ENCODE measurements at places on chromosomes 7 and 10.

GRCh38 chr10:97711640-97712572, 1.6 kb upstream of the MARVELD1 start:
- peaks cover 7% of the 10 kb centered on the region for H3K27me3 ChIP-seq
- H3K4me3 ChIP-seq: peak overlapping the region; percentile 72
- H3K4me1 ChIP-seq: peaks cover 12% of the 10 kb centered on the region
- peaks cover 4% of the 10 kb centered on the region for H3K36me3 ChIP-seq
- DNase-seq: no peak

GRCh38 chr7:113207931-113208330, 89.6 kb upstream of the SMIM30 start:
- no peak overlapping the region for H3K27ac ChIP-seq
- DNase-seq: no peak
- H3K4me3 ChIP-seq: no peak overlapping the region
- no peaks in the 10 kb centered on the region for H3K27me3 ChIP-seq

DNA sequence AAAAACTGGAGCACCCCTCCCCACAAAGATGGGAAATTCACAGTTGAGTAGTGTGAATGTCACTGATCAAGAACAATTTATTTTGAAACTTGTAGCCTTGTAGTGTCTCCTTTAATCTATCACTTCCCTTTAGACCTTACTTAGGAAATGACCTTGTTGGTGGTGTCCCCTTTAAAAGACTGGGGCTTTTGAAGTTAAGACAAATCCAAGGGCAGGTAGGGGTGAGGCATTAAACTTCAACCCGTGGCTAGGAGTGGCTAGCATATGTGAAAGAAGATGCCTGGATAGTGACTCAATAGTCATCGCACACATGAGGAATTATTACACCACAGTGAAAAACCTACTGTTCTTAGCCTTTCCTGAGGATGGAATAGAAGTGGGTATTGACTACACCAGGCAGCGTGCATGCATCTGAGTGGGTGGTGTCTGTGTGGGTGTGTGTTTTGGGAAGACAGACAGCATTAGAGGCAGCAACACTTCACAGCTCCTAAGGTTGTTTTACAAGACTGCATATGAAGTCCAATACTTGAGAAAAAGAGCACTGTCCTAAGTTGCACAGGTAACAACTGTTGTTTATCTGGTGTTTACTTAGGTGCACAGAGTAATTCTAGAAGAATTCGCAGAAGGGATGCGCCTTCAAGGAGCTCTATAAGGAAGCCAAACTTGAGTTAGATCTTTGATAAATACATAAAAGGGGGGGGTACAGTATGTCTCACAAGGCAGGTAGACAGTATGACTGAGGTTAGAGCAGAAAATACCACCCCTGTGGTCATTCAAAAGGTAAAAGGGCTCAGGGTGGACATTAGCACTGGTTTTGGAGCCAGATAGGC, 32.9 kb downstream of the ABLIM1 start:
- H3K36me3 ChIP-seq: no peaks in the 10 kb centered on the region
- H3K27me3 ChIP-seq: no peaks in the 10 kb centered on the region
- H3K4me3 ChIP-seq: no peak overlapping the region
- H3K27ac ChIP-seq: no peak overlapping the region

GRCh38 chr10:119159332-119159731, 6.2 kb downstream of the SFXN4 start:
- H3K27ac ChIP-seq: no peak overlapping the region
- H3K36me3 ChIP-seq: peaks cover 10% of the 10 kb centered on the region
- no peak for DNase-seq
- no peaks in the 10 kb centered on the region for H3K27me3 ChIP-seq
- no peaks in the 10 kb centered on the region for H3K4me1 ChIP-seq
- H3K4me3 ChIP-seq: no peak overlapping the region

GRCh38 chr7:149819141-149819960, 18.8 kb upstream of the ZNF862 start:
- no peak for DNase-seq
- no peaks in the 10 kb centered on the region for H3K27me3 ChIP-seq
- H3K4me3 ChIP-seq: no peak overlapping the region
- no peaks in the 10 kb centered on the region for H3K36me3 ChIP-seq
- no peaks in the 10 kb centered on the region for H3K4me1 ChIP-seq

GRCh38 chr7:117154721-117155120, 168.1 kb downstream of the WNT2 start:
- H3K4me1 ChIP-seq: no peaks in the 10 kb centered on the region
- H3K4me3 ChIP-seq: no peak overlapping the region
- H3K27ac ChIP-seq: no peak overlapping the region
- DNase-seq: no peak
- no peaks in the 10 kb centered on the region for H3K27me3 ChIP-seq

GRCh38 chr10:72697716-72698115, 5.8 kb downstream of the MCU start:
- H3K4me1 ChIP-seq: peaks cover 20% of the 10 kb centered on the region
- H3K27ac ChIP-seq: no peak overlapping the region
- H3K36me3 ChIP-seq: no peaks in the 10 kb centered on the region
- peaks cover 2% of the 10 kb centered on the region for H3K27me3 ChIP-seq

GRCh38 chr10:113362645-113363091, 190.2 kb upstream of the HABP2 start:
- peaks cover 9% of the 10 kb centered on the region for H3K27me3 ChIP-seq
- no peak overlapping the region for H3K4me3 ChIP-seq
- H3K4me1 ChIP-seq: no peaks in the 10 kb centered on the region

GRCh38 chr10:682931-683447, 6.5 kb downstream of the DIP2C start:
- H3K27me3 ChIP-seq: peaks cover 5% of the 10 kb centered on the region
- no peak for DNase-seq
- H3K4me3 ChIP-seq: no peak overlapping the region

DNA sequence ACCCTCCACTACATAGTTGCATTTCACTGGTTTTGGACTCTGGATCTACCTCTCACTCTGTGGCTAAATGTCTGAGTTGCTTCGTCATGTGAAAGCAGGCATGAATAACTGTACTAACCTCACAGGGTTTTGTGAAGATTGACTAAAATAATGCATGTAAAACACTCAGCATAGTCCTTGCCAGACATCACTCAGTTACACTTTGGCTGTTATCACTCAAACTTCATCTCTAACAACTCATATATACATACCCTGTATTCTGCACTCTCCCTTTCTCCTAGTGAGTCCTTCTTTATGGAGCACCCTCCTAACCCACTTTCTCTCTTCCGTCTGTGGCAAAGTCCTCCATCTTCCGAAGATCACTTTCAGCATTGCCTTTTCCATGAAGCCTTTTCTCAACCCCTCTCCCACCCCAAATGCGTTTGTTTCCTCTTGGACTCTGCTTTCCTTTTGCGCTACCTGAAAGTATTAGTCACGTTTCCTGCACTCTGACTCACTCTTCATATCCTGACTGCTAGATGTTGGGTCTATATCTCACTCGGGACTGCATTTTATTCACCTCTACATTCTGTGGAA, 72.6 kb downstream of the OSBPL3 start:
- H3K36me3 ChIP-seq: peaks cover 3% of the 10 kb centered on the region
- no peak overlapping the region for H3K4me3 ChIP-seq
- DNase-seq: no peak
- H3K4me1 ChIP-seq: peaks cover 60% of the 10 kb centered on the region
- no peak overlapping the region for H3K27ac ChIP-seq

- DNase-seq: no peak
- H3K36me3 ChIP-seq: peaks cover 44% of the 10 kb centered on the region
- no peaks in the 10 kb centered on the region for H3K27me3 ChIP-seq
- peaks cover 93% of the 10 kb centered on the region for H3K4me1 ChIP-seq
- peak overlapping the region; percentile 98 for H3K27ac ChIP-seq
These were observed 34.4 kb upstream of the ARMS2 start for GRCh38 chr10:122419876-122420623.
